H7 (cell line): ENCODE measurements at places on chromosomes 7 and 10.

GRCh38 chr10:20237586-20237985, 421.4 kb downstream of the PLXDC2 start:
- no peak for DNase-seq

DNA sequence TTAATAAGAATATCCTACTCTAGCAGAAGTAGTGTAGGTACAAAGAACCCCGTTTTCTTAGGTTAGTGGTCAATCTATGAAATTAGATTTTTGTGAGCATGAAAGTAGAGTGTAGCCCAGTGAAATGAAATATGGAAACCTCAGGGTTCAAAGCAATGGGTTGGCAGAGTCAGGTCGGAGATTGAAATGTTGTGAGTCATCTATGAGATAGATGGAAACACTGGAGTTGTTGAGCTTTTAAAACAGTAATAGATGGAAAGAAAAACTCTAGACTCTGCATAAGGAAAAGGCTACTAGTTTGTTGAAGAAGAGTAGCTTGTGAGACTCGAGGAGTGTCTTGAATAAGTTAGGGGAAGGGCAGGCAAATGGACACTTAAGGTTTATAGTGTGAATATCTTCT, 251.9 kb downstream of the EXOC4 start:
- no peak for DNase-seq

- no peak for DNase-seq
These were observed 7.5 kb downstream of the INTS1 start for GRCh38 chr7:1496531-1497292.

GRCh38 chr10:95247881-95248583, 42.8 kb downstream of the PDLIM1 start:
- no peak for DNase-seq

- DNase-seq: no peak
These were observed 115.5 kb upstream of the CALCR start for GRCh38 chr7:93690021-93690420.

GRCh38 chr10:20380401-20380800, 516.7 kb downstream of the NEBL start:
- DNase-seq: no peak

GRCh38 chr10:117830787-117831212, 215.9 kb downstream of the RAB11FIP2 start:
- DNase-seq: peak; percentile 27

- no peak for DNase-seq
These were observed 217.2 kb downstream of the ANK3 start for GRCh38 chr10:60172363-60172990.

GRCh38 chr10:131746785-131747184, 154.0 kb upstream of the PPP2R2D start:
- peak; percentile 58 for DNase-seq

- DNase-seq: no peak
These were observed 6.5 kb downstream of the FAM53B start for GRCh38 chr10:124737708-124738107.

GRCh38 chr7:17147409-17147808, 151.0 kb upstream of the AHR start:
- no peak for DNase-seq
